Muscle of leg (tissue), 16 donors: ENCODE measurements at places on chromosomes 7 and 10. TPM values are rescaled to one million over a fixed set of nuclear protein-coding genes. Genes with fewer than 3 reads are reported as not detected.
A peak's percentile ranks its signal among the peaks of the same experiment; 100 is the strongest.

GRCh38 chr10:44396671-44397191 lies 11.8 kb upstream of the CXCL12 start:
- H3K27me3 ChIP-seq: peaks cover 39% of the 10 kb centered on the region
- H3K4me3 ChIP-seq: no peak overlapping the region
- peak; percentile 60 for DNase-seq
- H3K27ac ChIP-seq: no peak overlapping the region
- no peaks in the 10 kb centered on the region for H3K36me3 ChIP-seq

DNA sequence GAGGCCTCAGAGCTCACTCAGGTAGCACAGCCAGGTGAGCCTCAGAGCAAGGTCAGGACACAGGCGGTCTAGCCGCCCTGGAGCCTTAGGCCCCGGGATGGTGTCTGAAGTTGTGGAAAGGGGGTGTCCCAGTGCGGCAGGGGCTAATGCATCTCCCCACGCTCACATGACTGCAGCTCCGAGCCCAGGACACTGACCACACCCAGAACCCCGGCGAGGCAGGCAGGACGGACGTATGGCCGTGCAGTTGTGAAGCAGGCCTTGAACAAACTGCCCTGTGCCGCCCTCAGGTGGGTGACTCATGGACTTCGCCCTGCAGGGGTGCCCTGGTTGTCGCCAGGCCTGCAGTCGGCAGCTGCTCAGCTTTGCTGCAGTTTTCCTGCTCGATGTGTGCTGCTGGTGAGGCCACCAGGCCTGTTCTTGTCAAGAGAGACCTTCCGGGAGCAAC lies 5.0 kb upstream of the PRKAR1B start:
- peaks cover 21% of the 10 kb centered on the region for H3K36me3 ChIP-seq
- H3K27me3 ChIP-seq: no peaks in the 10 kb centered on the region
- H3K27ac ChIP-seq: peak overlapping the region; percentile 79
- H3K4me1 ChIP-seq: peaks cover 35% of the 10 kb centered on the region
- H3K4me3 ChIP-seq: no peak overlapping the region

DNA sequence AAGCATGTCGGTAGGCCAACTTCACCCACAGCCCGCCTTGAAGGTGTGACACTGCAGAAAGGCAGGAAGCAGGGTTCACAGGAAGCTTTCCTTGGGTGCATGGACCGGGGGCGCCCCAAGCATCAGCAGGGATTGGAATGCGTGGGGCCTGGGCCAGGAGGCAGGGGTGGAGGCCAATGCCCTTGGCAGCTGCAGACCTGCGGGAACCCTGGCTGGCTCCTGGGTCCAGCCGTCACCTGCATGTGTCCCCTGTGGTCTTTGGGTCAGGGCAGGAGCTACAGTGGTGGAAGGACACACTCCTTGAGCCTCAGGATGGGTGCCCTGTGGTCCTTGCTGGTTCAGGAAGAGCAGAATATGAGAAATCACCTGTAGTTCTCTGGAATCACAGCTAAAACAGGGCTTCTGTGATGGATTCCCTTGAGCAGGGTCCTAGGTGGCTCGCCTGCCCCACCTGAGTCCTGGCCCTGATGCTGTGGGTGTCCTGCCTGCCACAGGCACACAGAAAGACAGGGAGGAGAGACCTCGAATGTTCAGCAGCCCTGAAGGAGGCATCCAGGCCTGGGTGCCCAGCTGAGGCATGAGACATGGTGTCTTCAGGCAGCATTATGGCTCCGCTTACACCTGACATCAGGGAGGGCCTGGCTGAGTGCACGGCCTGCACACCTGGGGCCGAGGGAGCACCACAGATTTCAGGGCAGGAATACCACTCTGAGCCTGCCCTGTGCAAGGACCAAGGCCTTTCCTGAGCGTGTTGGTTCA lies 15.1 kb downstream of the ANTXRL start:
- peaks cover 13% of the 10 kb centered on the region for H3K4me1 ChIP-seq
- DNase-seq: no peak
- no peak overlapping the region for H3K27ac ChIP-seq
- H3K36me3 ChIP-seq: no peaks in the 10 kb centered on the region
- no peak overlapping the region for H3K4me3 ChIP-seq
- no peaks in the 10 kb centered on the region for H3K27me3 ChIP-seq

DNA sequence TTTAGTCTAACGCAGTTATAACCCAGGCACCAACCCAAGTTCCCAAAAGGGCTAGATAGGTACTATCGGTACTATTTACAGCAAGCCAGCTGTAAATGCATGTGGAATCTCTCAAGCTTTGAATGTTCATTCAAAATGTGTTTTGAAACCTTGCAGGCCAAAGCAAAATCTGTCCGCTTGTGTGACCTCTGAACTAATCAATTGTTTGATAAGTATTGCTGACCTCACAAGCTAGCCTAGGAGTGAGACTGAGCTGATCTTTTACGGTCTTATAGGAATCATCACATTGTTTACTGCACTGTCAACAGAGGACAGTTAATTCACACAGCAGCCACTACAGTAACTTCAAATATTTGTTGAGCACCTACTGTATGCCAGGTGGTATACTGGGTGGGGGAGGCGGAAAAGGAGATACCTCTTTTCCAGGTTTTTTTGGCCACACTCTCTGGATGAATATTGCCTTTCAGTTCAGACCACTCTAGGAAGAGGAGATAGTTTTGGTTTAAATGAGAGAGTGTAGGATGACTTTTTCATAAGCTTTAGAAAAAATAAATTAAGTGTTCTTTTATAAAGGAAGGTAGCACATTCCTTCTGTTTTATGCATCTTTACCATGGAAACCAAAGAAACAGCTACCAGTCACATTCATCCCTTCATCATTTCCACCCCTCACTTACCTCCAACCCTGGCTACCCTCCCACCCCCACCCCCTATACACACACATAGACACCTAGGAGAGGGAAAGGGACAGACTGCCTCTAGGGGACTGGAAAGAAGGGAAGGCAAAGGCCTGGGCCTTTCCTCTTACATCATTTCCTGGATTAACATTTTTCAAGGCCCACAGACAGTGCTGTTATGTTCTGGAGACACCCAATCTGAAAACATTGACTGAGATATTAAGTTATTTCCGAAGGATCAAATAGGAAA lies 2.4 kb downstream of the PAPSS2 start:
- H3K4me1 ChIP-seq: peaks cover 9% of the 10 kb centered on the region
- H3K4me3 ChIP-seq: no peak overlapping the region
- peaks cover 6% of the 10 kb centered on the region for H3K36me3 ChIP-seq

The CD36 gene
- total RNA-seq: 300 TPM

The GTF2IRD1 gene
- total RNA-seq: 12.5 TPM
